ENCODE measurements at places on chromosomes 16 and 17.

- no peak for DNase-seq
Measured at GRCh38 chr16:19879241-19879792, 5.3 kb downstream of the GPRC5B start.

DNA sequence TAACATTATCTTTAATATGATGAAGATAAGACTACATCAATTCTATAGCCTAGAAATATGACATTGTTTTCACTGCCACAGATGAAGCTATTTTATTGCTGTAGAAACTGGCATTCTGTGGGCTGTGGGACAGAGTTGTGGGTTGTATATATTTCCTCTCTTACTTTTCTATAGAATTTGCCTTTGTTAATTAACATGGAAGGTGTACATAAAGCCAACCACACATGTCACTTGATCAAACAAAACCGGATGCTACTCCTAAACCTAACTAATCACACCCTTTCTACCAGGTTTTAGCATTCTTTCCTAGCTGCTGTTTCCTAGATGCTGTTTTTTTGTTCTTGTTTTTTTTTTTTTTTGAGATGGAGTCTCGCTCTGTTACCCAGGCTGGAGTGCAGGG lies 81.2 kb upstream of the ATP2A3 start:
- DNase-seq = no peak

DNA sequence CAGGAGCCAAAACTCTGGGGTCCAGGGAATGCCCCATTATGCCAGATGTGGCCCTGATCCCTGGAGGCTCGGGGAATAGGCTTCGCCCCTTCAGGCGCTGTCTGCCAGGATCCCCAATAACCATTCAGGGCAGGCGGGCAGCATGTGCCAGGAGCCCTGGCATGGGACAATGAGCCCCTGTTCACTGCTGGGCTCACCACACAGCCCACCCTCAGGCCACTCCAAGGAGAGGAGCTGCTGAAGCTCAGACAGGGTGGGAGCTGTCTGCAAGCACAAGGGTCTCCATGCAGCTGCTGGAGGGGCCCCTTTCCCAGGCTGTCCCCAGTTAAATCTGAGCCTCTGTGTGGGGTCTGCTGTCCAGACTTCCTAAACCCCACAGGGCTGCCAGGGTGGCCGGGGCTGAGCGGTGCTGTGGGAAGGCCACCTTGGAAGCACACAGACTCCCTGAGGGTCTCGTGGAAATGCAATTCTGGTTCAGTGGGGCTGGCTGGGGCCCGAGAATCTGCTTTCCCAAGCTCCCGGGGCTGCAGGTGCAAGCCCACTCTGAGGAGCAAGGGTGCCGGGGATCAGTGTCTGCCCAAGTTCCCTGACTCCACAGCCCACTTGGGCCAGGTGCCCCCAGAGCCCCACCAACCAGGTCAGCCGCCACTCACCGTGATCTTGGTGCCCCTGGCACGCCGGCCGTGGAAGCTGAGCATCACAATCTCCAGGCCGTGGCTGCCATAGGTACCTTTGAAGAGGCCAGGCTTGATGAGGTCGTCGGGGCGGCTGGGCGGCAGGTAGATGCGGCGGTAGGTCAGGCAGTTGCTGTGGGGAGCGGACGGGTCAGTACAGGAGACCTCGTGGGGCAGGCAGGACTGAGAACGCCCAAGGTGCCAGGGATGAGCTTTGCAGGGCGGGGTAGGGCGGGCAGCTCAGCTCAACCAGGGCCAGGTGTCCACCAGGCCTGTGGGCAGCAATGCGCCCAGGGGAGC lies 17.7 kb upstream of the C16orf95 start:
- DNase-seq = no peak

DNA sequence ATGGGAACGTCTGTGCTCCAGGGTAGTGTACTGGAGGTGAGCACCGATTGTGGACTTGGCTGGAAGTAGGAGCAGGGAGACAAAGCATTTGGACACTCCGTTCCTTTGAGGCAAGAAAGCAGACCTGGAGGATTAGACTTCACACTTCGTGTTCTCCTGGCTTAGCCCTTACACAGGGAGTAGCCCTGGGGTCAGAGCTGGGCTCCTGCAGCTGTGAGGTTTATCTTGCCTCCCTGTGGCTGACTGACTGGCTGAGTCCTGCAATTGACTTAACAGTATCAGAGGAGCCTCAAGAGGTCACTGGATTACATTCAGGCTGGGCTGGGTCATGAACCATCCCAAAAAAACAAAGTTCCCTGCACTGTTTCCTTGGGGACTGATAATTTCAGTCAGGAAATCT lies 37.1 kb downstream of the MPRIP start:
- DNase-seq = no peak
